IPS DF 6.9 (cell line): ENCODE measurements at places on chromosomes 1 and 21.
A peak's percentile ranks its signal among the peaks of the same experiment; 100 is the strongest.

DNA sequence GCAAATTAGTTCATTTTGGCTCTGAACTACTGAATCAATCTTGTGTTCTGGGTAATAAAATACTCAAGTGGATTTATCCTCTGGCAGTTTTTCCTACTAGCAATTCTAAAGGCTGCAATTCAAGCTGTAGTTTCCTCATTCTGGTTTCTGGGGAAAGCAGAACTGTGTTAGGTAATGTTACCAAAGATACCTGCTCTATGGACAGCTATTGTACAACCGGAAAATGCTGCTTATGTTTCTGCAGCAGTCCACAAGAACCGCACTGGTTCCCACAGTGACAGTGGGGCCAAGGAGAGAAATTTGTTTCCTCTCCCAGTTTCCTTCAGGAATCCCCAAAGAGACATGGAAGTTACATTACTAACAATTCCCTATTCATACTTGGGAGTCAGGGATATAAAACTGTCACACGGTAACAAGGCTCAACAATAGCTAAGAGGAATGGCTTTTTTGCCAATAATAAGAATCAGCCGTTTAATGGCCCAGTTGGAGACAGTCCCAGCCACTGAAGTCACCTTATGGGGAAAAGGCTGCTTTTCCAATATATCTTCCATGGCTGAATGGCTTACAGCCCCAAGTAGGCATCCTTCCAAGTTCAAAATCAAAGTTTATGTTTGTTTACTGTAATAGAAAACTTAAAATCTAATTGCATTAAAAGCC, 52.6 kb downstream of the PCNX2 start:
- no peak overlapping the region for H3K27ac ChIP-seq
- no peak for DNase-seq
- H3K4me3 ChIP-seq: no peak overlapping the region
- H3K27me3 ChIP-seq: no peaks in the 10 kb centered on the region
- no peaks in the 10 kb centered on the region for H3K4me1 ChIP-seq
- H3K36me3 ChIP-seq: peaks cover 2% of the 10 kb centered on the region; the same call in 1 of the 2 replicates

DNA sequence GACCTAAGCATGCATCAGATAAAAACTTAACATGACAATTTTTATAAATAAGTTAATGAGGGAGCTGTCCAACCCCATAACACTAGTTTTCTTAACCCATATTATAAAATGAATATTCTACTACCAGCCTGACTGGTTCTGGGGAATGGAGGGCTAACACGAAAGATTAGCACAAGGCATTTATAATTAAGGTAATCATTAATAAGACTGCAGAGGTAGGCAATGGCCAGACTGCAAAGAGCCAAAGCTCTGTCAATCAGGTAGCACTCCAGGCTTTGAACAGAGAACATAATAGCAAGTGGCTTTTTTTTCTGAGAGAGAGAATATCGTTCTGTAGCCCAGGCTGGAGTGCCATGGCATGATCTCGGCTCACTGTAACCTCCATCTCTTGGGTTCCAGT, 20.6 kb upstream of the TMEM35B start:
- no peaks in the 10 kb centered on the region for H3K36me3 ChIP-seq
- no peak overlapping the region for H3K4me3 ChIP-seq
- no peaks in the 10 kb centered on the region for H3K27me3 ChIP-seq
- no peak overlapping the region for H3K27ac ChIP-seq

GRCh38 chr1:178417858-178418257, 78.9 kb downstream of the CLEC20A start:
- no peak overlapping the region for H3K4me3 ChIP-seq
- no peak overlapping the region for H3K27ac ChIP-seq
- H3K27me3 ChIP-seq: no peaks in the 10 kb centered on the region
- H3K4me1 ChIP-seq: no peaks in the 10 kb centered on the region

DNA sequence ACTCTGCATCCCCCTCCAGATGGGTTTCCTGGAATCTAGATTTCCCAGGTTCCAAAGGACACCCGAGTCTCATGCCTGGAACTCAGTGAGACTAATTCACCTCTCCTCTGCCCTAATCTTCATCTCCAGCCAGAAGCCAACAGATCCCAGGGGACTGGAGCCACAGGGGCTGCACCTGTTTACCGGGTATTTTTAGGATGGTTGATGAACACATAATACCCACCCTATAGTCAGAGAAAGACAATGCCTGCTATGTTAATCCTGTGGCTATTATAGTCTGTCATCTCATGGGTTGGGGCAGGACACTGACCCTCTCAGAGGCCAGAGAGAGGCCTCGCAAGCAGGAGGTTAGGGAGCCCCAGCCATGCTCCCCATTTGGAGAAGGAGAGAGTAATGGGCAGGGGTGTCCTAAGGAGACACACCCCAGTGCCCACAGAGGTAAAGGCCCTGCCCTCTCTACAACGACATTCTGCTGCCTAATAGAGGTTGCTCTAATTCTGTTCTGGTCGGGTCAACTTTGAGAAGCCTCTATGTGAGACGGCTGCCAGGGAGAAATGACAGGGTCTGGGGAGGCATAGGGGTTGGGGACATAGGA, 1.0 kb upstream of the TNNI1 start:
- no peak overlapping the region for H3K27ac ChIP-seq
- H3K4me1 ChIP-seq: peaks cover 3% of the 10 kb centered on the region
- H3K36me3 ChIP-seq: no peaks in the 10 kb centered on the region
- DNase-seq: no peak

GRCh38 chr1:40710581-40711315, 19.2 kb downstream of the NFYC start:
- peak overlapping the region; percentile 8; the same call in 1 of the 2 replicates for H3K4me3 ChIP-seq
- H3K27ac ChIP-seq: no peak overlapping the region
- H3K36me3 ChIP-seq: no peaks in the 10 kb centered on the region
- DNase-seq: no peak

DNA sequence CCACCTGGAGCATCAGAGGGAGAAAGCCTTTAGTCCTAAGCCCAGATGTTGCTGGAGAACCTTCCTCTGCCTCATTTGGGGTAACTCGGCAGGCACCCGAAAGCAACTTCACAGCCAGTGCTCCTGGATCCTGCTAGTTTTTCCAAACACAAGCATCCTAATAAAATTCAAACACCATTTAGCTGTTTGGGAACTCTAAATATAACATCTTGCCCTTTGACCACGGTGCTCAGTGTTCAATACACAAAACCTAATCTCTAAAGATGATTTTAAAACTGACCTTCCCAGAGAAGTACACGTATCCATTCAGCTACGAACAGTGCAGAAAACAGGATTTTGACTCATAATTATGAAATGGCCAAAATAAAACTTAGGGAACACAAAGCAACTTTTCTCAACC, 40.3 kb downstream of the PROX1 start:
- H3K4me1 ChIP-seq: peaks cover 9% of the 10 kb centered on the region
- H3K27ac ChIP-seq: no peak overlapping the region
- H3K36me3 ChIP-seq: no peaks in the 10 kb centered on the region; the same call in 1 of the 2 replicates
- no peak overlapping the region for H3K4me3 ChIP-seq

DNA sequence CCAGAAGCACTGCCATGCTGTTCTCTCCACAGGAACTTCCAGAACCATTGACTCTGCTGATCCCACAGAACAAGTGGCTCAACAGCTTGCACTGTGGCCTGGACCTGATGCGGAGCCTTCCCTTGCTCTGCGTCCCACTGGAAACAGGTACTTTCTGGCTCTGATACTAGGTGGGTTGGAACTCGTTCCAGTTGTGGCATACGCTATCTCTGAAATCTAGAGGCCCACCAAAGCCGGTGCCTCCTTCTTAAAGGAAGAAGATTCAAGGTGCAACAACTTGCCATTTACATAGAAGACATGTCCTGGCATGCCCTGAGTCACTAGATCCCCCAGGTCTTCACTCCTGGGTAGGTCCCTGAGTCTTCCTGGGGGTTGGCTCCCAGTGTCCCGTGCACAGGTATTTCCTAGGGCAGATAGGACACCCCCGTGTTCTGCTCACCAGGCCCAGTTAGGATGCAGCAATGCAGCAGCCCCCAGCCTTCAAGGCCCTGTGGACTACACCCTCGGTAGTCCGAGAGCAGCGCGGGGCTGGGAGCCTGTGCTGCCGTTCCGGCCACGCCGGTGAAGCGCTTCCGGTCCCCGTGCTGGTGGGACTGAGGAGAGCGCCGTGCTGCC, 10.8 kb upstream of the PCBP3 start:
- H3K27me3 ChIP-seq: no peaks in the 10 kb centered on the region
- DNase-seq: no peak
- no peaks in the 10 kb centered on the region for H3K4me1 ChIP-seq
- H3K36me3 ChIP-seq: no peaks in the 10 kb centered on the region

GRCh38 chr1:28519946-28520725, 14.3 kb downstream of the RCC1 start:
- no peaks in the 10 kb centered on the region for H3K27me3 ChIP-seq
- no peak for DNase-seq
- H3K27ac ChIP-seq: no peak overlapping the region
- no peaks in the 10 kb centered on the region for H3K36me3 ChIP-seq

DNA sequence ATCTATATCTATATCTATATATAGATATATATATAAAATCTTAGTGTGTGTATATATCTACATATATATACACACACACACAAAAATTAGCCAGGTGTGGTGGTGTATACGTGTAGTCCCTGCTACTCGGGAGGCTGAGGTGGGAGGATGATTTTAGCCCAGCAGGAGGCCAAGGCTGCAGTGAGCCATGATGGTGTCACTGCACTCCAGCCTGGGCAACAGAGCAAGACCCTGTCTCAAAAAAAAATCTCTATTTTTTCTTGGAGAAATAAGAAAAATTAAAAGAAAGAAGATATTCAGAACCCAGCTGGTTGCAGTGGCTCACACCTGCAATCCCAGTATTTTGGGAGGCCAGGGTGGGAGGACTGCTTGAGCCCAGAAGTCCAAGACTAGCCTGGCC, 65.4 kb upstream of the MUTYH start:
- no peaks in the 10 kb centered on the region for H3K4me1 ChIP-seq
- H3K27ac ChIP-seq: no peak overlapping the region
- H3K36me3 ChIP-seq: no peaks in the 10 kb centered on the region
- no peak overlapping the region for H3K4me3 ChIP-seq

- no peak overlapping the region for H3K4me3 ChIP-seq
- 0 out of 2 replicates have a peak, but pooled peaks cover 1% of the 10 kb centered on the region for H3K4me1 ChIP-seq
- no peaks in the 10 kb centered on the region for H3K27me3 ChIP-seq
- H3K36me3 ChIP-seq: no peaks in the 10 kb centered on the region
- DNase-seq: no peak
- no peak overlapping the region for H3K27ac ChIP-seq
These were observed 34.4 kb downstream of the TESK2 start for GRCh38 chr1:45456531-45456930.

DNA sequence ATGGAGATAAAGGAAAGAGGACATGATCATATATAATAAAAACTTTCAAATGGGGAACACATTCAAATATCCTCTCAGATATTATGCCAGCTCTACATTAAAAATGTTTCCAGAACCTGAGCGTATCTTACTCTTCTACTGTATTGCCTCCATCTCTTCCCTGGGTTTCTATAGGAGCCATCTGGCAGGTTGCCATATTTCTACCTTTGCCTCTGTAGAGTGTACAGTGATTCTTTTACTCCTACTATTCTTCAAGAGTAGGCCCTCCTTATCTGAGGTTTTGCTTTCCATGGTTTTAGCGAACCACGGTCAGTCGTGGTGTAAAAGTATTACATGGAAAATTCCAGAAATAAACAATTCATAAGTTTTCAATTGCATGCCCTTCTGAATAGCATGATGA, 259.5 kb downstream of the GRIK1 start:
- H3K4me1 ChIP-seq: peaks cover 3% of the 10 kb centered on the region; the same call in 1 of the 2 replicates
- no peak for DNase-seq
- no peaks in the 10 kb centered on the region for H3K27me3 ChIP-seq
- H3K4me3 ChIP-seq: no peak overlapping the region

- no peak overlapping the region for H3K27ac ChIP-seq
- no peak for DNase-seq
- H3K27me3 ChIP-seq: no peaks in the 10 kb centered on the region
- H3K36me3 ChIP-seq: no peaks in the 10 kb centered on the region
- H3K4me1 ChIP-seq: no peaks in the 10 kb centered on the region
These were observed 220.5 kb upstream of the MAP1LC3C start for GRCh38 chr1:242219298-242219901.

- no peaks in the 10 kb centered on the region for H3K36me3 ChIP-seq
- no peaks in the 10 kb centered on the region for H3K27me3 ChIP-seq
- no peak overlapping the region for H3K4me3 ChIP-seq
- H3K4me1 ChIP-seq: no peaks in the 10 kb centered on the region
- DNase-seq: no peak
- H3K27ac ChIP-seq: no peak overlapping the region
These were observed 135.8 kb downstream of the SYF2 start for GRCh38 chr1:25096307-25097150.

GRCh38 chr1:108646648-108647269, 14.1 kb downstream of the HENMT1 start:
- no peak overlapping the region for H3K27ac ChIP-seq
- DNase-seq: no peak
- H3K27me3 ChIP-seq: no peaks in the 10 kb centered on the region
- no peaks in the 10 kb centered on the region for H3K36me3 ChIP-seq

GRCh38 chr1:186152620-186153239, 222.3 kb downstream of the TPR start:
- no peaks in the 10 kb centered on the region for H3K36me3 ChIP-seq
- H3K4me1 ChIP-seq: no peaks in the 10 kb centered on the region
- H3K4me3 ChIP-seq: no peak overlapping the region
- H3K27me3 ChIP-seq: no peaks in the 10 kb centered on the region
- no peak overlapping the region for H3K27ac ChIP-seq
- no peak for DNase-seq

DNA sequence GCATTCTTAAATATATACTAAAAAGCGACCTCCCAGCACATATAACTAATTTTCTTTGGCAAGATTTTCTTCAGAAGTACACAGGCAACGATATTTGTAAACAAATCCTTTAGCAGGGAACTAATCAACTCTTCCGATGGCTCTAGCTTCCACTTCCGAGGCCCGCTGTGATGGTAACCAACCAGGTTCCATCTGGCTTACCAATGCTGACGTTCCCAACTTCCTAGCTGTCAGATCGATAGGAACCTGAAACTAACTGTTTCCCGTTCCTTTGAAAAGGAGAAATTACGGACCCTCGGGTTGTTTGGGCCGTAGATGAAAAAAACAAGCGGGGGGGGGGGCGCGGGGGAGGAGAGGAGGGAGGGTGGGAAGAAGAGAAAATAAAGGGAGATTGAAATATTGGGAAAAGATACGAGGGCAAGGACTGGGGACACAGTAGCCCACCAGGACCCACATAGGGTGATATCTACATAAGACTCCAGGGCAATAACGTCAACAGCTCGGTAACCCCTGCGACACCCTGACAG, 513 bp downstream of the GTF2B start:
- DNase-seq: no peak
- no peaks in the 10 kb centered on the region for H3K36me3 ChIP-seq
- H3K27me3 ChIP-seq: no peaks in the 10 kb centered on the region
- H3K4me3 ChIP-seq: peak overlapping the region; percentile 73

GRCh38 chr1:98325646-98326440, 335.7 kb upstream of the SNX7 start:
- no peak overlapping the region for H3K27ac ChIP-seq
- no peak for DNase-seq
- H3K36me3 ChIP-seq: no peaks in the 10 kb centered on the region
- H3K27me3 ChIP-seq: no peaks in the 10 kb centered on the region

GRCh38 chr1:35573198-35574124, at the start of gene TFAP2E:
Gene TFAP2E (plus strand): TSS chr1:35573314. CDS start chr1:35573578, 264 bp downstream.
- H3K36me3 ChIP-seq: no peaks in the 10 kb centered on the region
- H3K4me3 ChIP-seq: peak within 1 kb of the TSS; percentile 51; the same call in 1 of the 2 replicates
- H3K27ac ChIP-seq: no peak within 1 kb of the TSS
- H3K27me3 ChIP-seq: peaks cover 68% of the 10 kb centered on the region
- no peak for DNase-seq
- peaks cover 7% of the 10 kb centered on the region; the same call in 1 of the 2 replicates for H3K4me1 ChIP-seq
